ENCODE measurements at places on chromosomes 2 and 18.

DNA sequence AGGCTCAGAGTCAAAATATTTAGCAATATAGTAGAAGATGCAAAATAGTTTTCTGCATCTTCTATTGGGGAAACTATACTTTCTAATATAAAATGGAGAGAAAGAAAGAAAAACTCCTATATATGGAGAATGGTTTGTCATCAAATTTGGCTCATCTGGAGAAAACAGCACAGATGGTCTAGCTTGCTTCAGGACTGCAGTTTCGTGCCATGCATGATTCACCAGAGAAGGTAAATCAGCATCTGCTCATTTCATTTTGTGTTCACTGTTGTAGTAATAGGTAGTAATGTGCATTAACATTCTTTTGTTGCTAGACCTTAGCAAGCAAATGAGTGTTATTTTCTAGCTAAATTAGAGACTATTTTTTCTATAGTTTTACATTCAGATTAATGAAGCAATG is 179.0 kb downstream of the ASXL3 start:
- DNase-seq = no peak

- DNase-seq = no peak
Observed at GRCh38 chr2:140998017-140998416, 1132.8 kb downstream of the LRP1B start.

DNA sequence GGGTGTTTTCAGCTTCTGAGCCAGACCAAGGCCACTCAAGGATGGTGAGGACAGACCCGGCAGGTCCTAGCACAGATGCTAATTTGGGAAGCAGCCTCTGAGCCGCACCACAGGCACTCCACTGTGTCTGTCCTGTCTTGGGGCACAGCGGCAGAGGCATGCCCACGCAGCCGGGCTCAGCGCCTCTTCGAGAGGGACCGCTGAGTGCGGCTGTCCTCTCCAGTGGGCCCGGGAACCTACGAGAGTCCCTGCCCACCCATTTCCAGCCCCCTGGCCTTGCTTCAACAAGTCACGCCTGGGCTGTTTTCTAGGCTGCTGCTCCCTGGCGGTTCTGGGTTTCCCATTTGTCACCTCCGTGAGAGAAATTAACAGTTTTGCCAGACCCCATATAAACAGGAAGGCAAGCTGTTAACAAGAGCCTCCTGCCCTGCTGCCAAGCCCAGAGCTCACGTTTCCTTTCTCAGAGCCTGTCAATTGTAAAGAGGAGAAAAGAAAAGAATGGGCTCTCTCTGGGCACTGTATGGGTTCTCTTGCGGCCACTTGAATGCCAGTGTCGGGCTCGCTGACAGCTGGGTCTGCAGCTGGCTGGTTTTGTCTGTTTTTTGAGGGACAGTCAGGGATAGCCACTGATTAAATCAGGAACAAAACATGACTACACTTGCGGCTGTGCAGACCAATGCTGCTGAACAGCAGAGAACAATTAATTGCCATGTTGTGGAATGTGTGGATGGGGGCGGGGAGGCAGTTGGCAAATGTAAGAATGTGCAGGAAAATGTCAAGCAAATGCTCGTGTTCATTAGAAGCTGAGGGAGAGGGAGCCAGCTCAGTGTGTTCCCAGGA is 30.6 kb downstream of the TMEM17 start:
- no peak for DNase-seq

- DNase-seq = no peak
Observed at GRCh38 chr2:51693640-51694039, 661.7 kb upstream of the NRXN1 start.

GRCh38 chr18:58671632-58672564 is 633 bp downstream of the MALT1 start:
- DNase-seq = peak; percentile 55
